Activated CD4-positive, alpha-beta T cell treated with anti-CD3 and anti-CD28 coated beads for 36 hours (primary cell): ENCODE measurements at places on chromosomes 5 and 9. TPM values are rescaled to one million over a fixed set of nuclear protein-coding genes. Genes with fewer than 3 reads are reported as not detected.

- DNase-seq: no peak
Measured at GRCh38 chr5:34505731-34506130, 150.4 kb upstream of the RAI14 start.

DNA sequence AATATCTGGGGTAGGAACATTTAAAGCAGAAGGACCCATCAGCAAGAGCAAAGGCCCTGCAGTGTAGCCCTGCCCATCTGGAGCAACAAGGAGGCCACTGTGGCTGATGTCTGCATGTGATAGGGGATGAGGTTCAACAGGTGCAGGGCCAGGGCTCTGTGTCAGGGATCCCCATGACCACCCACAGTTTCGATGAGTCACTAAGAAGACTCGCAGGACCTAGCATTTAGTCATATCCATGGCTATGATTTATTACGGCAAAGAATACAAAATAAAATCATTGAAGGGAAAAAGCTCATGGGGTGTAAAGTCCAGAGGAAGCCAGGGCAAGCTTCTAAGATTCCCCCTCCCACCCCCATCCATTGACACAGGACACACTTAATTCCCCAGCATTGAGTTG lies 188.6 kb downstream of the ADGRV1 start:
- no peak for DNase-seq

DNA sequence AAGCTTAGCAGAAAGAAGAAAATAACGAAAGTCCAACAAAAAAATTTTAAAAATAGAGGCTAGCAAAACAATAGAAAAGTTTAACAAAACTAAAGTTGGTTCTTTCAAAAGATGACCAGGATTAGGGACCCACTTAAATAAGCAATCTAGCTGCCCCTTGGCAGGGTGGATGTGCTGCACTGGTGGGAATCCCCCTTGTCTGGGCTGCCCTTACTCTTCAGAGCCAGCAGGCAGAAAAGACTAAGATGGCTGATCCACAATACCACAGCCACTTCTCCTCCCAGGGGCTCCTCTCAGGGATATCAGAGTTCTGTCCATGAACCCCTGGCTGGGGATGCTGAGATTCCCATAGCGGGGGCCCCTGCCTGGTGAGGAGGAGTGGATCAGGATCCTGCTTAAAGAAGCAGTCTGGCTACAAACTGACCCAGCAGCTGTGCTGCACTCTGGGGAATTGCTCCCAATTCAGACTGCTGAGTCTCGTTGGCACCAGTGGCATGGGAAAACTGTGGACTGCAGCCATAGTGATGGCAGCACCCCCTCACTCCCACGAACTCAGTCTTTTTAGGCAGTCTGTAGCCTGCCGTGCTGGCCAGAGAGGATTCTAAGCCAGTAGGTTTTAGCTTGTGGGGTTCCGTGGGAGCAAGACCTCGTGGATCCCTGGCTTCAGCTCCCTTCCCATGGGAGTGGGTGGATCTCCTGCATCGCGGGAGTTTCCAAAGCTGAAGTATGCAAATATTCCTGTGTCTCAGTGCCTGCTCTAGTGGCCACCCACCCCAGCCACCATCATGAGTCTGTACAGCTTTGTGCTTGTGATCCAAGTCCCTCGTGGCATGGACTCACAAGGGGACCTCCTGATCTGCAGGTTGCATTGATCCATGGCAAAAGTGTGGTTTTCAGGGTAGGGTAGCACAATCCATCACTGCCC lies 2.9 kb upstream of the INSL6 start:
- no peak for DNase-seq

- no peak for DNase-seq
Measured at GRCh38 chr5:11477786-11478185, 426.5 kb downstream of the CTNND2 start.

DNA sequence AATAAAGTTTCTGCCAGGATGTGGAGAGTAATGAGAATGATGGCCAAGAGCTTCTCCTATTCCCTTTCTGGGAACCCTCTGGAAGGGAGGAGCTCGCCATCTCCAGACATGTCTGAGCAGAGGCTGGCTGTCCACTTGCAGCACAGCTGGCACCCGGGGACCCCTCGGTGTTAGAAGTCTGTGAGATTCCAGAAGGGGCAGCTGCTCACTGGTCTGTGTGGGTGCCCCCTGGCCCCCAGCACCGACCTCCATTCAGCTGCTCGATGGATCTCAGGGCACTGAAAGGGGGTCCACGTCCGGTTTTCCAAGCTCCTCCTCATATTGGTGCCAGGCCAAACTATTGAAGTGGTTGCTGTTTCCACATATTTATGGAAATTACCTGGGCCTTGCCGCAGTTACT lies 3.6 kb upstream of the FAM163B start:
- no peak for DNase-seq

- no peak for DNase-seq
Measured at GRCh38 chr5:1500411-1501091, 23.2 kb downstream of the LPCAT1 start.

DNA sequence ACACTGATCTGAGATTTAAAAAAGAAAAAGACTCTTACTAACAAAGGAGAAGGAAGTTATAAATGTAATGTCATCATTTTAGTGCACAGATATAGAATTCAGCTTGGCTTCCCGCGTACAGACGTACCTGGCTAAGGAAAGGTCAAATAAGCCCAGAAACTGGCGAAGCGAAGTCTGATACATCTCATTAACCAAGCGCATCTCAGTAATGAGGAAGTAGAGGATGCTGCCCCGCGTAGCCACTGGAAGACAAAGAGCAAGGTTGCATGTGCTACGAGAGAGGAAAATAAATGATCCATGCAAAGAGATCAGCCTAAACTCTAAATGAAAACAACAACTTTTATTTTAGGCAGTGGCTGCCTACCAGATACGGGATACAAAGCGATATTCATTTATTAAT lies 208.8 kb downstream of the DNAH5 start:
- no peak for DNase-seq

DNA sequence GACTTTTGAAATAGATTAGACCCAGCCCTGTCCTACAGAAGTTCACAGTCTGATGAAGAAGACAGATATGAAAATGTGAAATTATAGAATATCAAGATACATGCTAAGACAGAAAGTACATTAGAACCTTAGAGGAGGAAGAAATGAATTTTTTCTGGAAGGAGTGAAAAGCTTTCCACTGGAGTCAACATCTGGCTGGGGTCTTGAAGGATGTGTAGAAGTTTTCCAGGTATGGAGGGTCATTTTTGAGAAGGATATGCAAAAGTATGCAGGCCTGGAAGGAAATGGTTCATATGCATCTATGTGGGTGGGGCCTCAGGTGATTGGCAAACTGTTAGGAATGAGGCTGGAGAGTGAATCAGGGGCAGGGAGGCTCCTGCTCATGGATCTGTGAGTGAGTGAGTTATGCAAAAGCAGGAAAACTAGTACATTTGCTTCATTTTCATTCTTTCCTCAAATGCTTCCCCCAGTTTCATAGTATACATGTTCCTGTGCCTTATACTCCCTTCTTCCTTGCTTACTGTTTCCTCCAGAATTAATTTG lies 142.3 kb downstream of the GRIA1 start:
- DNase-seq: no peak

GRCh38 chr9:115946530-115946929 lies 207.1 kb upstream of the PAPPA start:
- DNase-seq: no peak

- no peak for DNase-seq
Measured at GRCh38 chr5:82045554-82046275, 73.9 kb downstream of the ATG10 start.

DNA sequence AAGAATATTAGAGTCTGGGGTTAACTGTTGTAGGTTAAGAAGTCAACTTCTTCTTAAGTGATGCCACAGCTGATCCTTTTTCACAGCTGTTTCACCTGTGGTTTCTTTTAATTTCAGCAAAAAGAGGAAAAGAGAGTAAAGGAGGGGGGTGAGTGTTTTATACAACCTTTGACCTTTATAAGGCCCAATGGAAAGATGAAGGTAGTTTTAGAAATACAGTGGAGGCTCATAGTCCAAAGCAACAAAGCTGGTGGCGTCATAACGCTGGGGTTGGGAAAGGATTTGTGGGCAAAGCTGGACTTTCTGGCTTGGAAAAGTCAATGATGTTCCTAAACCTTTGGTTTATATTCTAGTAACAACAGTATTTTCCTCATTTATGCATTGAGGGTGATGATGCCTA lies 49.5 kb downstream of the RCL1 start:
- DNase-seq: no peak

DNA sequence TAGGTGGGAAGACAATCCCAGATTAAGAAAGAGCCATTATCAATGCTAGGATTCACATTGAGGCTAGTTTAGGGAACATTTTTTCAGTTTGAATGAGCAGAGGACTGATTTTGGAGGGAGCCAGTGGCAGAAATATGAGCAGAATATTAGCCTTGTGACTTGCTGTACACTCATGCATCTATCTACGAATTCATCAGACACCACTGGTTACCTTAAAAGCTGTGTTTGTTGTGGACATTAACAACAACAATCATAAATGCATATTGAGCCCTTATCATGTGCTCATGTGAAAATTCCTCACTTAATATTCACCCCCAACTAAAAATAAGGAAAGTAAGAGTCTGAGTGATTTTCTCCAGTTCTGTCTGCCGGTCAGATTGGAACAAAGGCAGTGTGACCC lies 9.9 kb upstream of the SH3TC2 start:
- no peak for DNase-seq

- no peak for DNase-seq
Measured at GRCh38 chr5:147796556-147797308, 14.2 kb upstream of the JAKMIP2 start.

GRCh38 chr9:96688187-96688586 lies 33.1 kb upstream of the PRXL2C start:
- no peak for DNase-seq

DNA sequence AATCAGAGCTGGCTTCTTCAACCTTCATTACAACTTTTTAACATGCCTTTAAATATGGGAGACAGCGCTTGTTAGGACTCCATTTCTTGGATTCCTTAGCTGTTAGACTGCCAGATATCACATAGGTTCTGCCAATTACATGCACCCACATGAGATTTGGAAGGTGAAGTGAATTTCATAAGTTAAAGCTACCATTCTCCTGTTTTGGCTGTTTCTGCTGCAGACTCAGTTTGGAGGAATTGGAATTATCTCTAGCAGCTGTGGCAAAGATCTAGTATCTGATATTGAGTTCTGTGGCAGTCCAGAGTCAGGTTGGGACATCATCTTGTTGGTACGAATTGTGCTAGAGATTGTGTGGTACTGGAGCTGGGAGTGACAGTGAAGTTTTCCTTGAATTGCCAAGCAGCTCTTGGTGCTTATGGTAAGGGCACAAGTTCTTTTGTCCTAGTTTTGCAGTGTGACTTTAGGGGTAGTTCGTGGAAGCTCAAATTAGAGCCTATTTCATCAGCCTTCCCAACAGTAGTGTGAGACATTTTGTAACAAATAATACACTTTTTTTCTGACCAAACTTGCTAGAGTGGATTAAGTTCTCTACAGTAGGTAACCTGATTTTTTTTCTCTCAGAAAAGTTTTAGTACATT lies 9.1 kb upstream of the PJA2 start:
- no peak for DNase-seq

- no peak for DNase-seq
Measured at GRCh38 chr5:80387063-80387768, 20.6 kb upstream of the ZFYVE16 start.

- no peak for DNase-seq
Measured at GRCh38 chr5:61767231-61768080, 435.4 kb downstream of the ZSWIM6 start.

DNA sequence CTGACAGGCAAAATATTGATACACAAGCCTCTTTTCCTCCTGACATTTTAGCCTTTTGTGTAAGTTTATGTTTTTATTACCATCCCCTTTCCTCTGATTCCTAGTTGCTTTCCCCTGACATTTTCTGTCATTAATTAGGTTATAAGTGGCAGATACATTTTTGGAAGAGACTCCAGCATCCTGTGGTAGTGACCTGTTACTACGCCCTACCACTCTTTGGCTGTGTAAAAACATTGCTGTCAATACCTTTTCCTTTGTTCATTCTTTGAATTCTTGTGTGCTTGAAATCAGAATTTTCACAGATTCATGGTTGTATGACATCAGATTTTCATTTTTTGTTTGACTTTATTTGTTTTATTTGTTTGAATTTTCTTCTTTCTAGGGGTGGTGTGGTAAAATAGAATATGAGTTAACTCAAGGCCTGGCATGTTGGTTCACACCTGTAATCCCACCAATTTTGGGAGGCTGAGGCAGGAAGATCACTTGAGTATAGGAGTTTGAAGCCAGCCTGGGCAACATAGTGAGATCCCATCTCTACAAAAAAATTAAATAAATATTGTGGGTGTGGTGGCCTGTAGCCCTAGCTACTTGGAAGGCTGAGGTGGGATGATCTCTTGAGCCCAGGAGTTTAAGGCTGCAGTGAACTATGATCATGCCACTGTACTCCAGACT lies 43.4 kb downstream of the UBE2R2 start:
- no peak for DNase-seq

GRCh38 chr5:128426090-128426534 lies 111.9 kb downstream of the FBN2 start:
- no peak for DNase-seq

Gene PCDHB4
- not detected for total RNA-seq

Gene INSYN2B
- total RNA-seq: not detected

Gene KIAA0825
- 1.3 TPM for total RNA-seq

Gene DAPK1
- 3.9 TPM for total RNA-seq

Gene CSF1R
- 0.76 TPM for total RNA-seq

Gene MAMDC2
- not detected for total RNA-seq

Gene CDH9
- not detected for total RNA-seq

Gene NR4A3
- total RNA-seq: 26.7 TPM

Gene PTGR1
- 4.7 TPM for total RNA-seq

Gene TTC39B
- total RNA-seq: 26.4 TPM

Gene SMIM33
- total RNA-seq: 0.50 TPM

Gene RCL1
- total RNA-seq: 36.4 TPM

Gene COL5A1
- total RNA-seq: 0.07 TPM
